Activated naive CD8-positive, alpha-beta T cell treated with anti-CD3 and anti-CD28 coated beads for 36 hours (primary cell): ENCODE measurements at places on chromosomes 7 and 10. TPM values are rescaled to one million over a fixed set of nuclear protein-coding genes. Genes with fewer than 3 reads are reported as not detected.
A peak's percentile ranks its signal among the peaks of the same experiment; 100 is the strongest.

- no peak overlapping the region for H3K4me3 ChIP-seq
- peaks cover 12% of the 10 kb centered on the region for H3K27me3 ChIP-seq
- no peaks in the 10 kb centered on the region for H3K4me1 ChIP-seq
- DNase-seq: no peak
- no peak overlapping the region for H3K27ac ChIP-seq
- no peaks in the 10 kb centered on the region for H3K36me3 ChIP-seq
These were observed 330.0 kb upstream of the FOXK1 start for GRCh38 chr7:4352069-4352468.

DNA sequence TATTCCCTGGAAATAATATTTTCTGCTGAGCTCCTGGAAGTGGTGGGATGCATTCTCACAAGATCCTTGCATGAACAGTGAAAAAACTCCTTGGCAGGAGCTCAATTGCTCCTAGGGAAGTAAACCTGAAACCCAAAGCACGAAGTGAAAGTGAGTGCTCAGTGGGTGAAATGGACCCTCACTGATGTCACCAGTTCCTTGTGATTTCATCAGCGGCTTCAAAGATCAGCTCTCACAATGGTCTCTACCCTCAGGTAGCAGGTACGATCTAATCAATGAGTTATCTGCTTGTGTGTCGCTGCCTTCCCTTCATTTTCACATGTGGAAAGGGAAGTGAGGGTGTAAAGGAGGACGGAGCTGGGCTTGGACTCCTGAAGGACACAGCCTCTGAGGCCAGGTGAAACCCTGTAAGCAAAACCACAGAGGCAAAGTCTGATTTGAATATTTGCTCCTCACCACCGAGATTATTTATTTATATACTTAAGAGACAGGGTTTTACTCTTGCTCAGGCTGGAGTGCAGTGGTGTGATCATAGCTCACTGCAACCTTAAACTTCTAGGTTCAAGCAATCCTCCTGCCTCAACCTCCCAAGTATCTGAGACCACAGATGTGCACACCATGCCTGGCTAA lies 255.4 kb upstream of the LYZL1 start:
- no peak for DNase-seq
- H3K36me3 ChIP-seq: no peaks in the 10 kb centered on the region
- no peaks in the 10 kb centered on the region for H3K4me1 ChIP-seq
- H3K27me3 ChIP-seq: peaks cover 16% of the 10 kb centered on the region

- H3K27ac ChIP-seq: no peak overlapping the region
- H3K27me3 ChIP-seq: peaks cover 14% of the 10 kb centered on the region
- H3K4me3 ChIP-seq: no peak overlapping the region
- DNase-seq: no peak
- H3K4me1 ChIP-seq: no peaks in the 10 kb centered on the region
These were observed 138.6 kb upstream of the CCDC6 start for GRCh38 chr10:60044971-60045370.

HOXA2 gene
- not detected for total RNA-seq

- H3K27ac ChIP-seq: no peak overlapping the region
- H3K4me1 ChIP-seq: peaks cover 38% of the 10 kb centered on the region
- H3K4me3 ChIP-seq: no peak overlapping the region
- DNase-seq: no peak
- peaks cover 63% of the 10 kb centered on the region for H3K36me3 ChIP-seq
These were observed 11.2 kb downstream of the TRA2A start for GRCh38 chr7:23520582-23520981.

GRCh38 chr7:481219-481930 lies 38.3 kb downstream of the PDGFA start:
- no peaks in the 10 kb centered on the region for H3K4me1 ChIP-seq
- no peaks in the 10 kb centered on the region for H3K36me3 ChIP-seq
- no peak for DNase-seq
- H3K27ac ChIP-seq: no peak overlapping the region
- H3K4me3 ChIP-seq: no peak overlapping the region

HSPA12A gene
- total RNA-seq: 0.08 TPM

DNA sequence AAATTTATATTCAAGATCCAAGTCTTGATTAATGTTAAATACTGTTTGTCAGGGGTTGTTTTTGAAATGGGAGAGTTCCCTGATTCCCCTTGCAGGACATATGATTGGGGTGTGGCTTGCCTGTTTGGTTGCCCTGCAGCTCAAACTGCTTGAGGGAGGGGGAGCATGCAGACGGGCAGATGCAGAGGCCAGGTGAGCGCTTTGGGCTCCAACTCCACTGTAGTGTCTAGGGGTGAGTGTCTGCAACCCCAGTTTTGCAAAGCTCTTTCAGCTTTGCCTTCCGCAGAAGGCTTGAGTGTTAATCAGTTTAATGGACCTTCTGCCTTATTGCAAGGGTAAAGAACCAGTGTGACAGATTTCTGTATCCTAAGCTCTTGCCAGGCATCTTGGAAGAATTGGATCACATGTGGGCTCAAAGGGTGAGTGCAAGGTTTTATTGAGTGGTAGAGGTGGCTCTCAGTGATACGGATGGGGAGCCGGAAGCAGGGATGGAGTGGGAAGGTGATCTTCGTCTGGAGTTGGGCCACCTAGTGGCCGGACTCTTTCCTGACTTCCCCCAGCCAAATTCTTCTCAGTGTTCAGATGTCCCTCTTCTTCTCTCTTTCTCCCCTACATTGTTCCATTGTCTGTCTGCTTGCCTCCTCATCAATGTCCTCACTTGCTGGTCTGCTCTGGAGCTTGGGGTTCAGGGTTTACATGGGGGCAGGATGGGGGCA lies 479.7 kb downstream of the ATRNL1 start:
- no peaks in the 10 kb centered on the region for H3K4me1 ChIP-seq
- no peak overlapping the region for H3K27ac ChIP-seq
- H3K36me3 ChIP-seq: no peaks in the 10 kb centered on the region
- no peaks in the 10 kb centered on the region for H3K27me3 ChIP-seq

TIMM23B gene
- total RNA-seq: 20.6 TPM

DNA sequence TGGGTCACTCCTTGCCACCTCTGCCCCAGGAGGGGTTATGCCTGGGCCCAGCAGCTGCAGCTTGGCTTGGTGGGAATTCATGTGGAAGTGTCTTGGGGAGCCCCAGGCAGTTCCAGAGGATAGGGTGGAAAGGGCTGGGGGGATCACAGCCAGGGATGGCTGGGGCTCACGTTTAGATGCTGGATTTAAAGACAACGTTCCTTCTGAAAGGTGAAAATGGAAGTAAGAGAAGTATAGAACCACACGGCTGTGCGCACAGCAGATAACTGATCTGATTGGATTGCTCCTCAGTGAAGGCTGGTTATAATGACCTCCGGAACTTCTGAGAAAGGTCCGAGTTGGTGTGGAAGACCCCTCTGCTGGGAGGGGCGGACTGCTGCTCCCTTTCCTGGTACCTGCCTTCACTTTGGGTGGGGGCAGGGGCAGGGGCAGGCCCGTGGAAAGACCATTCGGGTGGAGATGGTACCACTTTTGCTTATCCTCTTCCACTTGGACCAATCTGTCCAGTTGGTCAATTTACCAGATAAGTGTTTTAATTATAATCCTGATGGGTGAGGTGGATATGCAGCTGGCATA lies 7.9 kb upstream of the MYL7 start:
- H3K27ac ChIP-seq: no peak overlapping the region
- peaks cover 3% of the 10 kb centered on the region for H3K27me3 ChIP-seq
- no peak overlapping the region for H3K4me3 ChIP-seq
- H3K36me3 ChIP-seq: no peaks in the 10 kb centered on the region
- no peak for DNase-seq

- H3K4me1 ChIP-seq: peaks cover 2% of the 10 kb centered on the region
- H3K36me3 ChIP-seq: no peaks in the 10 kb centered on the region
- peaks cover 51% of the 10 kb centered on the region for H3K27me3 ChIP-seq
- H3K4me3 ChIP-seq: no peak overlapping the region
- no peak for DNase-seq
These were observed 102.7 kb downstream of the WDR11 start for GRCh38 chr10:120953897-120954296.

DNA sequence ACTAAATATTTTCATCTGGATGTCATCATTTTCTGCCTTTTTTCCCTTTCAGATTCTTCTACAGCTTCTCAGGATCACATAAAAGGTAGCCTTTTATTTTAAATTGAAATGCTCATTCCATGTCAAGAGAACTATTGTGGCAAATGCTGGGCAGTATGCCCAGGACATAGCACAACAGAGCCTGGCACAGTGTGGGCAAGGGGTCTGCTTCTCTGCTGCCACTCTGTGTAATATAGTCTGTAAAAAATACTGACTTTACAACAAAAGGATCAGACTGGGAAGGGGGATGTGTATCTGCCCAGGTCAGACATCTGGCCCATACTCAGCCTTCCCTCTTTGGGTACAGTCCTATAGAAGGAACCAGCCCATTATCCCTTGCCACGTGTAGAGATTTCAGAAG lies 62.7 kb downstream of the CUZD1 start:
- H3K27ac ChIP-seq: no peak overlapping the region
- H3K27me3 ChIP-seq: peaks cover 14% of the 10 kb centered on the region
- H3K36me3 ChIP-seq: no peaks in the 10 kb centered on the region

GRCh38 chr7:1502845-1503244 lies 1.3 kb downstream of the INTS1 start:
- peaks cover 25% of the 10 kb centered on the region for H3K4me1 ChIP-seq
- H3K4me3 ChIP-seq: peak overlapping the region; percentile 85
- no peak for DNase-seq
- no peaks in the 10 kb centered on the region for H3K27me3 ChIP-seq
- peak overlapping the region; percentile 45 for H3K27ac ChIP-seq

- peaks cover 24% of the 10 kb centered on the region for H3K27me3 ChIP-seq
- H3K27ac ChIP-seq: no peak overlapping the region
- H3K4me3 ChIP-seq: no peak overlapping the region
- no peaks in the 10 kb centered on the region for H3K4me1 ChIP-seq
- H3K36me3 ChIP-seq: no peaks in the 10 kb centered on the region
These were observed 11.3 kb upstream of the CTBP2 start for GRCh38 chr10:125171402-125172306.

SPDYE6 gene
- total RNA-seq: not detected

GRCh38 chr7:110994028-110994967 lies 96.6 kb upstream of the LRRN3 start:
- H3K27me3 ChIP-seq: no peaks in the 10 kb centered on the region
- H3K4me3 ChIP-seq: no peak overlapping the region
- DNase-seq: no peak
- peak overlapping the region; percentile 47 for H3K27ac ChIP-seq
- peaks cover 28% of the 10 kb centered on the region for H3K4me1 ChIP-seq

HOXA6 gene
- total RNA-seq: not detected

DNA sequence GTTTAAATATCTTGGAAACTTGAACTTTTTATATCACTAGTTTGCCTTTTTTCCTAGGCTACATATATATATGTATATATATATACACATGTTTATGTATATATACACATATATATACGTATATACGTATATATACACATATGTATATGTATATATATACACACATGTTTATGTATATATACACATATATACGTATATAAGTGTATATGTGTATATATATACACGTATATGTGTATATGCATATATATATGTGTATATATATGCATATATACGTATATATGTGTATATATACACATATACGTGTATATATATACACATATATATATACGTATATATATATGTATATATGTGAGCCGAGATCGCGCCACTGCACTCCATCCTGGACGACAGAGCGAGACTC lies 10.1 kb downstream of the OGDH start:
- no peak overlapping the region for H3K4me3 ChIP-seq
- no peak for DNase-seq
- H3K27ac ChIP-seq: no peak overlapping the region
- peaks cover 59% of the 10 kb centered on the region for H3K4me1 ChIP-seq

DNA sequence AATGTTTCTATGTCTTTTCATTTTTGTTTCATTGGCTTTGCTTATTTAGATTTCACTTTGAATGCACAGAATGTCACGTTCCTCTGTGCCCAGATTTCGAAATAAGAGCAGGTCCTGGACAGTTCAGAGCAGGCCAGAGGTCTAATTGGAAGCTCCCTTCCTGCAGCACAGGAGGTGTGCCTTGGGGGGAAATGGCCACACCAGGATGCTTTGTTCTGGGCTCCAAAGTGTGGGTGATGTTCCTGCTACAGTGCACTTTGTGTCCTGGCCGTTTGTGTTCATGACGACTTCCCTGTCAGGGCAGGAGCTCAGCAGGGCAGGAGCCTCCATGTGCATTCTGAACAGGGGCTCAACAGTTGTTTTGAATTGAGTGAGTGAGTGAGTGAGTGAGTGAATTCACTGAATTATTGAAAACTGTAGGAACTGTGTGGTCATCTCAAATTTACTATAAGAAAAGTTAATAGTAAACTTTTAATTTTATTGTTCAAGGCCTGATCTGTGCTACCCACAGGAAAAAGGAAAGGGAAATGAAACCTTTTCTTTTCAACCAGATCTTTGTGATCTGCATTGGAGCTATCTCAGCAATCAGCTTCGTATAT lies 109.5 kb upstream of the GJD4 start:
- H3K27ac ChIP-seq: peak overlapping the region; percentile 61
- no peaks in the 10 kb centered on the region for H3K27me3 ChIP-seq
- peaks cover 52% of the 10 kb centered on the region for H3K4me1 ChIP-seq
- DNase-seq: no peak
- peaks cover 5% of the 10 kb centered on the region for H3K36me3 ChIP-seq
- no peak overlapping the region for H3K4me3 ChIP-seq

DNA sequence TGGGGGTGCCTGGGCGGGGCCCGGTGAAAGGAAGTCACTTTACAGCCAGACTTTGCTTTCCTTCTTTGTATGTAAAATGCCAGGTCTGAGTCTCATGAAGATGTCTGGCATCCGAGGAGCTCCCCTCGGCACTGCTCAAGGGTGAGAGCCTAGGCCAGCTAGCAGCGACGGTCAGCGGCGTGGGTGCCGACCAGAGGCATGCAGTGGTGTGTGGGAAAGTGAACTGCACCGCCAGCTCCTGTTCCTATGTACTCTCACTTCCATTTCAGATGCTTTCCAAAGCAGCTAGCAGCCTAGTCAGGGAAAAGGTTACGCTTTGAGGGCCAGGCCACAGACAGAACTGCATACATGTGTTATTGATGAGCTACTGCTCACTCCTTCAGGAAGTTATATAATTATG lies 172.8 kb downstream of the ZMYND11 start:
- peaks cover 1% of the 10 kb centered on the region for H3K4me1 ChIP-seq
- peak overlapping the region; percentile 43 for H3K27ac ChIP-seq
- DNase-seq: no peak
- H3K4me3 ChIP-seq: no peak overlapping the region
- H3K36me3 ChIP-seq: no peaks in the 10 kb centered on the region

DNA sequence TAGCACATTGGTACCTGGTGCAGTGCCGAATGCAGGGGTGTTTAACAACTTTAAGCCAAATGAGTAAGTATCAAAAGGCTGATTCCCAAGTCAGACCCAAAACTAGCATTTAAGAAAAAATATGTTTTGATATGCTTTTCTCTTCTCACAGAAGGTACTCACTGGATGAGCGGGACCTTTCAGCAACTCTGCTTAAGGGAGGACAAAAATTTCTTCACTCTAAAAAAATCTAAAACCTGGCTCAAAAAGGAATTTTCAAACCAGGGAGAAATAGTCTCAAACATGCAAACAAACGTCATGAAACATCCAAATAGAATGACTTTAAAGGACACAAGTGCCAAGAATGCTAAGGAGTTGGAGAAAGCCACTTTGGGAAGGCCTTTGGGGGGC lies 962.1 kb downstream of the KCNMA1 start:
- H3K4me1 ChIP-seq: no peaks in the 10 kb centered on the region
- no peak for DNase-seq
- H3K27ac ChIP-seq: no peak overlapping the region
